Type B pancreatic cell (in vitro differentiated cells): ENCODE measurements at places on chromosomes 13 and 19.

GRCh38 chr13:43831088-43831487 lies 44.3 kb upstream of the ENOX1 start:
- DNase-seq: no peak

- DNase-seq: no peak
These were observed 40.6 kb downstream of the DCLK1 start for GRCh38 chr13:36090592-36090991.

DNA sequence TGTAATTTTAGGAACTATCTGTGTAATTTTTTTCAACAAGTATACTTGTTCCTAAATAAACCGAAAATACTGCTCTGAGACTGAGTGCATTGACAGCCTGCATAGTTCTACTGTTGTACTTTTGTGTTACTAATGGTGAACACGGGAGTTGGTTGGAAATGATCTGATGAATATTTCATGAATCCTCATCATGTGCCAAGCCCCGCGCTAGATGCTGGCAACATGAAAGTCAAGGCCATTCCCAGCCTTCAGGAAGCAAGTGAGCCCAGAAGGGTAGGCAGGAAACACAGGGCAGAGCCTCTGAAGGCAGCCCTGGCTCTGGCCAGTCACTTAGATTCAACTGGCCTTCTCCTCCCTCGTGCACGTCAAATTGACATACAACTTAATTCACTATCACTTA lies 106.1 kb downstream of the ABCC4 start:
- DNase-seq: no peak

- no peak for DNase-seq
These were observed 5.5 kb downstream of the SLC15A1 start for GRCh38 chr13:98746968-98747367.

- no peak for DNase-seq
These were observed 30.0 kb upstream of the DLEU7 start for GRCh38 chr13:50873467-50873866.

DNA sequence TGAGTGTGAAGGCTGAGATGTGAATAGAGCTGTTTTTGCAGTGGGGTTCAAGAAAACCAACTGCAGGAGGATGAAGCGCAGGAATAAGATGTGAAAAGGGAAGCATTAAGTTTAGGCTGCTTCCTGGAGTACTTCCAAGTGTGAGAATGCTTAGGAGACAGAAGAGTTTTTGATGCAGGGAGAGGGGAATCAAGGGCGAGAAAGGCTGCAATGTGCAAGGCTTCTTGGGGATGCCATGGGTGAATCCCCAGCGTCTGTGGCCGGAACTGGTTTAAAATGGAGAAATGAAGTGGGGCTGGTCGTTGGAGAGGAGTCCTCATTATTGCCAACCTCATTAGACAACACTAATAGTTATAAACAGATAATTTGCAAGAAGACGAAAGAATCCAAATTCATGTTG lies 764.9 kb downstream of the LIG4 start:
- no peak for DNase-seq

- DNase-seq: no peak
These were observed 4.1 kb downstream of the LGALS16 start for GRCh38 chr19:39659791-39660190.

GRCh38 chr19:13689085-13689484 lies 75.2 kb upstream of the MRI1 start:
- no peak for DNase-seq

DNA sequence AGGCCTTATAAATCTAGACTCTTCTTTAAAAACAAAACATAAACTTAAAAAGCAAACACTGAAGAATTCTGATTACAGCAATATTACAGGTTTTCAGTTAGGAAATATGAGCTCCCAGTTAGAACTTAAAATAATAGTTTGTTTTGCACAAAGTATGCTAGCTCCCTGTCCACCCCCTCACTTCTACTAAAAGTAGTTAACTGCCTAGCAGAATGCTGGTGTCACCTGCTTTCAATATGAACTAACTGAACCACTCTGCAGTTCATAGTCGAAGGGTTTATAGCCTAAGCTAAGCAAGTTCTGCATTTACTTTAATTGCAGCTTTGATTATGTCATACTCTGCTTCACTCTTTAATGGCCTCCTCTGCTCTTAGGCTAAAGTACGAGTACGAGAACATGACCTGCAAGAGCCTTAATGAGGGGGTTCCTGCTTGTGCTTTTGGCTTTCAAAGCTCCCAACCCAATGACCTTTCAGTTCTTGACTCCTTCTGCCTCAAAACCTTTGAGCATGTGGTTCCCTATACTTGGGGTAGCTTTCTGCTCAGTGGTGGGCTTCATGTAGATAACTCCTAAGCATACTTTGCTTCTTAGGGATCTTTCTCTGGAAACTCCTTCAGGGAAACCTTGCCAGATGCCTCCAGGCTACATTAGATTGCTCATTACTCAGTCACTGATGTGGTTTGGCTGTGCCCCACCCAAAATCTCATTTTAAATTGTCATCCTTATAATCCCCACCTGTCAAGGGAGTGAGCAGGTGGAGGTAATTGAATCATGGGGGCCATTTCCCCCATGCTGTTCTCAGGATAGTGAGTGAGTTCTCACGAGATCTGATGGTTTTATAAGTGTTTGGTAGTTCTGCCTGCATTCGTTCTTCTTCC lies 278.9 kb upstream of the ARGLU1 start:
- no peak for DNase-seq
